ENCODE measurements at places on chromosomes 5 and 9. TPM values are rescaled to one million over a fixed set of nuclear protein-coding genes. Genes with fewer than 3 reads are reported as not detected.

Gene RASEF
- total RNA-seq, result 3.0 TPM

GRCh38 chr9:38066914-38067858 is 1.8 kb downstream of the SHB start:
- DNase-seq, result peak; percentile 14

GRCh38 chr5:135489466-135490244 is 37.5 kb upstream of the TIFAB start:
- DNase-seq, result no peak

Gene RPS23
- 3,232 TPM for total RNA-seq

DNA sequence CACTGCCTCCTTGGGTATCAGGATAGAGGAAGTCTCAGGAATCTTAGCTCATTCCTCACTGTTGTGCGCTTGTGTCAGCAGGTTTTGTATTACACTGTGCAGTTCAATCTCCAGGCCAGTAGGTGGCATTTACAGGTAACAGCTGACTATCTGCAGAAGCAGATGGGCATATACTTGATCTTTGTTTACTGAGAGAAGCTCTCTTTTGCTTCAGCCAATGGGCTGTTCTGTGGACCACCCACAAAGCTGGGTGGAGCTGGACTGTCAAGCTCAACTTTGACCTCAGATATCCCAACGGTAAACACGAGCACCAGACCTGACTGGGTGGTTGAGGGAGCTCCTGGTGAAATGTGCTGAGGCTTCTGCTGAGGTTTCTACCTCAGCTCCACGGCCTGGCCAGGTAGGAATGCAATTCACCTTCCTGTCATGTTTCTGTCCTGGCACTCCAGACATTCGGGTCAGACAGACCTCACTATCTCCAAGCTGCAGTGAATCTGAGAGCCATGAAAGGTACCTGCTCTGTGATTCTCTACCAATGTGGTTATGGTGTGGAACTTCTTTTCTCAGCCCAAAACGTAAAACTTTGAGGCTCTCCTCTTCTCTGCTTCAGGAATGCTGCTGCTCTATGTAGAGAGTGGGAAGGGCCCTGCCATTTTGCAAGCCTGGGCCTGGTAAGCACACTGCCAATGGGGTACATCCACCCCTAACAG is 167.9 kb upstream of the ACTBL2 start:
- peak; percentile 79 for DNase-seq

DNA sequence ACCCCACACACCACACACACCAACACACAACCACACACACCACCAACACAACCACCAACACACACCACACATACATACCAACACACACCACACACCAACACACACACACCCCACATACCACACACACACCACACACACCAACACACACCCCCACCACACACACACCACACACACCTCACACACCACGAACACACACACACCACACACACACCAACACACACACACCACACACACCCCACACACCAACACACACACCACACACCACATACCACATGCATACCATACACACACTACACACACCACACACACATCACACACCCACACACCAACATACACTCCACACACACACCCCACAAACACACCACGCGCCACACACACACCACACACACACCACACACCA is 171.4 kb downstream of the GOLPH3 start:
- no peak for DNase-seq

Gene FCN2
- not detected for total RNA-seq

DNA sequence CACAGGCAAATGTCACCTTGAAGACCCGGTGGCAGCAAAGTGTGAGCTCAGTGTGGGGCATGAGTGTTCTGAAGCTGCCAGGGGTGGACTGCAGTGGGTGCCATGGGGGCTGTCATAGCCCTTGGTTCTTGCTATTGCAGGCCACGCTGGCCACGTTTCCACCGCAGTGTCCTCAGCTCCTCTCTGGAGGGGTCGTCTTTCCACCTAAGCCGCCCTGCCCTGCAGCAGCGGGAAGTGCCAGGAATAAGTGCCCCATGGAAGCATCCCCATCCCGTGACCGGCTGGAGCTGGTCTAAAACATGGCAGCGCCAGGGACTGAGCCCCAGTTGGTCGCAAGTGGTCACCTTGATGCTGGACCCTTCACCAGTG is 6.9 kb downstream of the OBP2B start:
- no peak for DNase-seq

DNA sequence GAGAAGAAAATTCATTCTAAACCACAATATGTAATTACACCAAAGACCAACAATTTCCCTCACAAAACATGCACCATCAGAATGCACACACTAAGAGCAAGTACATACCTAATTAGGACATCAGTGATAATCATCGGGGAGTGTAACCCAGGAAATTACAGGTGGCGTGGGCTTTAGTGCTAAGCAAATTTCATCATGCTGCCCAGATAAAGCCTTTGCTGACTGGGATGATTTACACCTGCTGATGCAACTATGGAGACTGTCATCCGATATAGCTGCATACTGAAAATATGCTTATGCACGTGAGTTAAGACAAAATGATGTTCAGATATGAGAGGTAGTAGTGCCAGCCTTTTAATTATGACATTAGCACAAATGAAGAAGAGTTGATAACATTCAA is 123.2 kb downstream of the DCP2 start:
- no peak for DNase-seq

- DNase-seq, result no peak
Measured at GRCh38 chr9:106696804-106697203, 166.2 kb upstream of the ZNF462 start.

Gene C7
- total RNA-seq, result not detected

GRCh38 chr5:173719731-173720082 is 103.3 kb upstream of the BOD1 start:
- DNase-seq, result no peak

Gene GBA2
- 12.2 TPM for total RNA-seq

Gene CFAP157
- not detected for total RNA-seq

Gene BARHL1
- total RNA-seq, result not detected

GRCh38 chr9:114344692-114345091 is 15.0 kb downstream of the ORM2 start:
- DNase-seq, result no peak

Gene FBN2
- total RNA-seq, result 11.8 TPM

- peak; percentile 14 for DNase-seq
Measured at GRCh38 chr5:13653709-13654108, 290.8 kb downstream of the DNAH5 start.

DNA sequence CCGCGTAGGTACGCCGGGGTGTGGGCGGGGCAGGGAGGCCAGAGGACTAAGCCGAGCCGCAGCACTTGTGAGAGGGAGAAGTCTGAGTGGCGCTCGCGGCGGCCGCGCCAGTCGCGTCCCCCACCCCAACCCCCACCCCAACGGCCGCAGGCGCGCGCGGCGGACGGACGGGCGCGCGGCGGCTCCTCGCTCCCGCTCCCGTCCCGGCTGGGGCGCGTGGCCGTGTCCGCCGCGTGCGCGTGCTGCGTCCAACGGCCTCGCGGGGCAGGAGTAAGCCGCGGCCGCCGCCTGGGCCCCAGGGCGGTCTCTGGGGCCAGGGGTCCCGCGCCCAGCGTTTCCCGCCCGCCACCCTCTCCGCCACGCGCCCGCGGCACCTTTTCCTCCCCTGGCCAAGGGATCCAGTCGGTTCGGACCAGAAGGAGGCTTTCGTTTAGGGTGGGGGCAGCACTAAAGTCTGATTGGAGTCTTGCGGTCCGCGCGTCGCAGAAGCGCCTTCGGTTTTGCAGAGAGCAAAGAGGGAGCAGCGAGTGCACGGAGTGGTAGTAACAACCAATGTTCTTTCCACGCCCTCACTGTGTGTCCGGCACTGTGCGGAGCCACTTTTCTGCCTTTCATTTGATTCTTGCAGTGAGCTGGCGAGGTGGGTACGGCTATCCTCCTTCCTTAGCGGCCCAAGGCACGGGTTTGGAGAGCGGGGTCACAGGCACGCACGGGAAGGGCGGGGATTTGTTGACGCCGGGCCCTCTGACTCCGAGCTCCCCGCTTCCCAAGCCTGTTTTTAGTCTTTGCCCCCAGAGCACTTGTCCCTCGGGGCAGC is 483 bp downstream of the G3BP1 start:
- no peak for DNase-seq

DNA sequence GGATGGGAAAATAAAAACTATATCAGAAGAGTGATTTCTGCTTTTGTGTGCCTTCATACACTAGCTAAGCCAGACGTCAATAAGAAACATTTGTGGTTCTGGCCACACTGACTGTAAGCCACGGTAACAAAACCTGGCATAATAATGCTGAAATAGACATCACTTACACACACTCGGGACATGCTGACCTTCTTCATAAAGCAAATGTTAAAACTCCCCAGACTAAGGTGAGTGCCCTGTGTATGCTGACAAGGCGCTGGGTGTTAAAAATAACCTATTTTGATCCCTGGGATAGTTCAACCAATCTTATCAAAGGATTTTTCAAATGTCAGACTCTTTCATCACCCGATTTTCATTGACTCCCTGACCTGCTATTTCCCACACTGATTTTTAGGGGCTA is 337.0 kb downstream of the RAB3C start:
- no peak for DNase-seq

GRCh38 chr5:149471406-149472183 is 79.6 kb downstream of the CSNK1A1 start:
- DNase-seq, result peak; percentile 88

DNA sequence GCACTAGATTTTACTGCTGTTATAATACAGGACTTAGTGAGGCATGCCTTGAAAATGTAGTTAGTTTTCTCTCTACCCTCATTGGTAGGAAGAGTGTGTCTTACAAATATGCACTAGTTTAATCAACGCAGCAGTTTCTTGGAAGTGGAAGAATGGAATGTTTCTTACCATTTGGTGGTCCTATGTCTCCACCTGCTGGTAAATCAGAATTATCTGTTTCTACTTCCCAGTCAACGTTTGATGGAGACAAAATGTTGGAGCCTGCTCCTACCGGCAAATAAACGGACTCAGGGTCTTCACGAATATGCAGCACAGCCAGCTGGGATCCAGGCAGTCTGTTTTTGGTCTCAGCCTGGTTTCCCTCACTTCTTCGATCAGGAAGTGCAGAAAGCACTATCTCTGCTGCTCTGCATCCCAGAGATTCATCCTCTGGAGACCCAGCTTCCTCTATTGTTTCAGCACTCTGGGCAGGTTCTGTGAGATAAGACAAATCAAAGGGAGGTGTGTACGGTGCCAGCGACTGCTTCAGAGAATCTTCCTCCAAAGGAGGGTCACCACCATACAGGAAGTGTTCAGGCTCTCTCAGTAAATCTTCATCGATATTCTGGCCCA is 59.5 kb upstream of the PCA3 start:
- DNase-seq, result peak; percentile 85

DNA sequence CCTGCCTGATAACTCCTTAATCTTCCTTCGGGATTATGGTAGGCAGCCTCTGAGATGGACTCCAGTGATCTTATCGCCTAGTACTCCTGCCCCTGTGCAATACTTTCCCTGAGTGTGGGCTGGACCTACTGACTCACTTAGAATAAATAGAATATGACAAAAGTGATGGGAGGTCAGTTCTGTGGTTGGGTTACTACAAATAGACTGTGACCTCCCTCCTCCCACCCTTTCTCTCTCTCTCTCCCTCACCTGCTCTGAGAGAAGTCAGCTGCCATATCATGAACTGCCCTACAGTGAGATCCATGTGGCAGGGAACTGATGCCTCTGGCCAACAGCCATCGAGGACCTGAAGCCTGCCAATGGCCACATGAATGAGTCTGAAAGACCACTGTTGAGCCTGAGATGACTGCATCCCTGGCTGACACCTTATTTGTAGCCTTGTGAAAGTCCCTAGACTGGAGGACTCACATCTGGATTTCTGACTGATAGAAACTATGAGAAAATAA is 31.7 kb downstream of the NRG2 start:
- DNase-seq, result peak; percentile 75

Gene TCF7
- total RNA-seq, result 4.8 TPM

- no peak for DNase-seq
Measured at GRCh38 chr5:172377856-172378255, 76.5 kb downstream of the SH3PXD2B start.

DNA sequence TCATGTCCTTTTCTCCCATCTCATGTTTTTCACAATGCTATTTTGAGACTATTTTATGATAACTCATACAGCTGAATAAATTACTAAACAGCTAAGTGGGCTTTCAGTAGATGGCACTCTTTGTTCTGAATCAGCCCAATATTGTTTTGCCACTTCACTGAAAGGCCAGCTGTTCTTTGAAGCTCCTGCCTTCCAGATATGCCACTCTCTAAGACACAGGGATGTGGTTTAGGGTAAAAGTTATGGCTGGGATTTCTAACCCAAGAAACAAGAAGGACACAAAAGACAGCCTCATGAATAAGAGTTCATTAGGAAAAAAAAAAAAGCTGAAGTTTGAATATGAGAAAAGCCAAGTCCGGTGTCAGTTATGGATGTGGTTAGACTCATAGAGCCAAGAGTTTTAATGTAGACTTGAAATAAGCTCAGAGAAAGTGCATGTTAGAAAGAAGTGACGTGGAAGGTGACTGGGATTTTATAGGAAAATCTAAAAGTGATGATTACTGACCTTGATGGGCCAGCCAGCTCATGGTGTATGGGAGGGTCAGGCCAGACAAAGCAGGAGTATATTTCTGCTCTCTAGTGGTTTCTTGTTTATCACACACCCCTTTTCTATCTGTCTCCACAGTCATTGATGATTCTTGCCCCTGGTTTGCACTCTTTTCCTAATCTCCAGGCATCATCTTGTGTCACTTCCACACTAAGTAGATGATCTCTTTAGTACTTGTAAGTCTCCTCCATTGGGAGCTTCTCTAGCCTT is 488.5 kb downstream of the NR2F1-AS1 start:
- DNase-seq, result peak; percentile 37

Gene SLC46A2
- total RNA-seq, result not detected

- no peak for DNase-seq
Measured at GRCh38 chr9:131464354-131465000, 38.2 kb upstream of the POMT1 start.

- no peak for DNase-seq
Measured at GRCh38 chr5:115616892-115617291, 8.9 kb downstream of the TMED7 start.

Gene PFN3
- not detected for total RNA-seq

Gene GRIA1
- total RNA-seq, result 0.38 TPM

- DNase-seq, result no peak
Measured at GRCh38 chr5:142322747-142323479, 1.9 kb downstream of the SPRY4 start.

DNA sequence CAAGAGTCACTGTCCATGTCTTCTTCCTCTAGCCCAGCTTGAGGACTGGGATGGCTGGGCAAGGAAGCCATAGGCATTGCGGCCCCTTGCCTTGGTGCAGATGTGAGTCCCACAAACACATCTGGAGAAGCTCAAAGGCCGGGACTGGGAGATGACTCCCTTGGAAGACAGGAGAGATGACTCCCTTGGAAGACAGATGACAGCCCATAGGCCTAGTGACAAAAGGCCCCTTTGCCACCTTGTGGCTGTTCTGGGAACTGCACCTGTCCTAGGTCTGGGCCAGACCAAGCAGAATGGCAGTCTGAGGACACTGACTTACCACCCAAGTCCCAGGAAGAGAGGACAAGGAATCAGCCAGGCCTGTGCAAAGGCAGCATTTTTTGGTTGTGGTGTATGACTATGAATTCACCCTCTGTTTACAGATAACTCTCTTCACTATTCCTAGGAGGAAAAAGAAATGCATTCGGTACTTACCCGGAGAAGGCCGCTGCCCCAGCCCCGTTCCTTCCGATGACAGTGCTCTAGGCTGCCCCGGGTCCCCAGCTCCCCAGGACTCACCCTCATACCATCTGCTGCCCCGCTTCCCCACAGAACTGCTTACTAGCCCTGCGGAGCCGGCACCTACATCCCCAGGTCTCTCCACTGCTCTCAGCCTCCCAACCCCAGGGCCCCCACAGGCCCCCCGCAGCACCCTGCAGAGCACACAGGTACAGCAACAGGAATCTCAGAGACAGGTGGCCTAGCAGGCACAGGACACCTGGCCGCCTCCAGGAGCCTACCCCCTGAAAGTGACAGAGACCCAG is 30.8 kb downstream of the SKP1 start:
- peak; percentile 75 for DNase-seq
